ENCODE measurements at places on chromosomes 16 and 17. TPM values are rescaled to one million over a fixed set of nuclear protein-coding genes. Genes with fewer than 3 reads are reported as not detected.

DNA sequence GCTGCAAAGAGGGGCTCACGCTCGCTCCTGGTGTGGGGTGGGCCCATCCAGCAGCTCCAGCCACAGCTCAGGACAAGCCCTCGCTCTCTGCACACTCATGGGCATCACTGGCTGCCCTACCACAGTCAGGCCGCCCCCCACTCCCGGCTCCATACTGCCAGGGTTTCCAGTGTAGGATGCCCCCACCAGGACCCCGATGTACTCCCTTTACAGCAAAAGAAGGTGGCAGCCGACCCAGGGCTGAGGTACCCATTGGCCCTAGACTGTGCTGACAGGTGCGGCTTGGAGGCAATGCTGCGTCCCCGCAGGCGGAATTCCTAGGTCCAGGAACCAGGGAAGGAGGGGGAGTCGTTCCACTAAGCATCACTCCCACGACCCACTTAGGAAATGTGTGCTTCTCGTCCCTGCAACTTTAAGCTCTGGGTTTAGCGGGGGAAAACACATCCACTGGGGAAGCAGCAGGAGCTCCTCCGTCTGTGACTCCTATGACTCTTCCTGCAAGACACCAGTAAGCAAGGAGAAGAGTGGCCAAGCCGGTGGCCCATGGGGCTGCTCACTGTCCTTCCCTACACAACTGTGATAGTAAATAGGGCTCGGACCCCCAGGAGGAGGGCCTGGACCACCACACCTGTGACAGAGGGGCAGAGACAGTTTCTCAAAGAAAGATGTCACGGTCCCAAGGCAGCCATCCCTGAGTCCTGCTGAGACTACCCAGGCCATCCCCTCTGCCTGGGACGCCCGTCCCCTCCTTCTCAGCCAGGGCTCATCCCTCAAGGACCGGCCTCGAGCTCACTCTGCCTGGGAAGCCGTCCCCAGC is 13.1 kb downstream of the CORO7 start:
- no peak for DNase-seq

- peak; percentile 32 for DNase-seq
Observed at GRCh38 chr17:17681744-17682292, 560 bp downstream of the RAI1 start.

Gene KRTAP4-4
- total RNA-seq: not detected

- peak; percentile 21 for DNase-seq
Observed at GRCh38 chr16:27972500-27972899, 91.0 kb downstream of the GSG1L start.

- DNase-seq: no peak
Observed at GRCh38 chr17:14050616-14051015, 18.7 kb upstream of the COX10 start.

Data from fibroblast of villous mesenchyme (primary cell).